ENCODE measurements at places on chromosomes 1 and 21.

DNA sequence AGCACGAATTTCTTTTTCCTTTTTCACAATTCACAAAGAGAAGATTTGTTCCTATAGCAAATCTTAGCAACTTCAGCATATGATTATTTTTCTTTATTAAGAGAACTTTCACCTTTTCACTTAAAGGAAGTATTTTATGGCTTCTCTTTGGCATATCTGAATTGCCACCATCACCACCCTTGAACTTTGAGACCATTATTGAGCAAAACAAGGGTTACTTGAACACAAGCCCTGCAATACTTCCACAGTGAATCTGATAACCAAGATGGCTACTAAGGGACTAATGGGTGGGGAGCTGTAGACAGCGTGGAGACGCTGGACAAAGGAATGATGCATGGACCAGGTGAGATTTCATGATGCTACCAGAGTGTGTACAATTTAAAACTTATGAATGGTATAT is 815.0 kb downstream of the LRRIQ3 start:
- no peak for DNase-seq

DNA sequence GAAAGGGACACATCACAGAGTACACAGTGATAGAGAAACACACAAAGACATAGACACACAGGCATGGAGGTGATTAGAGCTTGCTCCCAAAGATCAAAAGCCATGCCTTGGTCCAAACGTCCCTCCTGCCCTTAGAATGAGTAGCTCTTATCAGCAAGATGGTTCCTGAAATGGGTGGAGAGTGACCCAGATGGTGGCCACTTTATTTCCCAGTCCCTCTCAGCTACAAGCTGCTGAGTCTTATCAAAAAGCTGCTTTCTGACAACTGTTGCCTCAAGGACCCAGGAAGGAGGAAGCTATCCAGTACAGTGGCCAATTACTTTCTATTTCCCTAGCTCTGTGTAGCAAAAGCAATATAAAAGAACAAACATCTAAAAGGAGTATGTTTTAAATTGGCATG is 7.7 kb upstream of the CLCA1 start:
- no peak for DNase-seq

GRCh38 chr1:240413732-240414131 is 198.2 kb downstream of the GREM2 start:
- DNase-seq, result no peak

- DNase-seq, result no peak
Observed at GRCh38 chr1:81809808-81810207, 9.1 kb downstream of the ADGRL2 start.
